ENCODE measurements at places on chromosomes 2 and 18.

DNA sequence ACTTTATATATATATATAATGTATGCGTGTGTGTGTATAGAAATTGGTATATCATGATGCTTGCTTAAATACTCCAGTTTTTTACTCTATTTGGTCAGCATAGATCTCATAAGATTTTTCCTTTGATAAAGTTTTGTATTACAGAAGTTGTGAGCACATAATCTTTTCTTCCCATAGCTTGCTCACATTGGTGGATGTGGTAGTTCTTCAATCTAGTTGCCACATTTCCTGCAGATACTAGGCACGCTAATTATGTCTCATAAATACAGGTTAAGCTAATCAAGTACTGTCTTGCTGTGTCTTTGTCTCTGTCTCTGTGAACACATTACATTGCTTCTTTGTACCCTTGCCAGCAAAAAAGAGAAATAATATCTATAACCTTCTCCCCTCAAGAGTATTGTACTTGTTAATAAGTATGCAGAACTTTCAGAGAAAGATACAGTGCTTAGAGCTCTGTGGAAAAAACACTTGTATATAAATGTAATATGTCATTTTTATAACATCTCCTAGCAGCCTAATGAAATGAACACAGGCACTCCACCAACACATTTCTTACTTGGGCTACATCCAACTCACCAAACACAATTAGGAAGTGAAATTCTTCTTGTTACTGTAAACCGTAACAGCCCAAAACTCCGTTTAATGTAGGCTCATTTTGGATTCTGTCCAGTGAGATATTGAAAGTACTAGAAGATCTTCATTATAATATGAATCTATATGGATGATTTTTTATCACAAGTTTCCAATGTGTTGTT, 306.7 kb upstream of the SLC8A1 start:
- no peak for DNase-seq

DNA sequence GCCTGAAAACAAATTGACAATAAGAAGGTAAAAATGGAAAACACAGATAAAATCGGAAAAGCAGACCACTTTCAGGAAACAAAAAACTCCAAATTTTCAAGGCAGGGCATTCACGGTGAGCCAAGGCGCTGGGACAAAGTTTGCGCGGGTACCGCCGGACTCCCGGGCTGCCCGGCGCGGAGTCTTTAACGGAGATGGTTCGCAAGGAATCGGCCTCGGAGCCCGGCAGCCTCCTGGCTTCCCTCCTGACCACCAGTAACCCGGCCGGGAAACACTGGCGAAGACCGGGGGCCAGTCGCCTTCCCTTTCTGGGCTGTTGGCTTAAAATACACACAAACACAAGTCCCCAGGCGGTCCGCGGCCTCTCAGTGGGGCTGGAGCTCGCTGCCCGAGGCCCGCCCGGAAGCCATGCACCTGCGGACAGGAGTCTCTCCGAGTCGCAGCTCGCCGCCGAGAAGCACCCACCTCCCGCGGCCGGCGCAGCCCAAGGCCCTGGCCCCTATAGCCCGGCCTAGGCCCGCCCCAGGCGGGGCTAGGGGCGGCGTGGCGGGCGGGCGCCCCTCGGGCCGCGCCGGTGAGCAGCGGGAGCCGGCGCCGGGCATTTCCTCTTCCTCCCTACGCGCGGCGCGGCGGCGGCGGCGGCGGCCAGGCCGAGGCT, 622 bp upstream of the KCMF1 start:
- no peak for DNase-seq

DNA sequence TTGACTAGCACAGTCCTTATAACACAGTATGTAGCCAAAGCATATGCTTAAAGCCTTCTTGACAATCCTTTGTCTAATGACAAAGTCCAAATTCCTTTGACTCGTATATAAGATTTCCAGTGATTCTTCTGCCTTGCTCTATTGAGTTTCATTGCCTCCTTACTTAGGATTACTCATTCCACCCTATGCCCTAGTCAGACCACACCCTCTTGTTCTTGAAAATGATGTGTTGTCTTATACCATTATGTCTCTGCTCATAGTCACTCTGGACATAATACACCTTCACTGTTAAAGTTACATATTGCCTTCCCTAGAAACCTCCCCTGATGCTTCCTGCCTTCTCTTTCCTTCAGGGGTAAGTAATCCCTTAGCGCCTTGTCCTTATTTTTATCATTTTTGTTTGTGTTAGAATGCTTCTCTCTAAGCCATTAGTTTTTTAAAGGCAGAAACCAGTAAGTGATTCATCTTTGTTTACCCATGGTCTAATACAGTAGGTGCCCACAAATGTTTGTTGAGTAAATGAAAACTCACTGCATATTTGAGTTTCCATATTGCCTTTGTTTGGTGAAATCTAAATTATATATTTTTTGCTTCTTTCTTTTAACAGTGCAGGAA, 19.3 kb downstream of the GPD2 start:
- DNase-seq = no peak

GRCh38 chr2:113878743-113879142, 11.1 kb upstream of the ACTR3 start:
- DNase-seq = no peak

GRCh38 chr2:226118471-226119429, 680.9 kb downstream of the IRS1 start:
- DNase-seq = no peak

Data from NCI-H187 treated with DMSO at 0.1 percent for 48 hours (cell line).